Chondrocyte (in vitro differentiated cells): ENCODE measurements at places on chromosomes 16 and 17. TPM values are rescaled to one million over a fixed set of nuclear protein-coding genes. Genes with fewer than 3 reads are reported as not detected.
A peak's percentile ranks its signal among the peaks of the same experiment; 100 is the strongest.

- DNase-seq, result no peak
Observed at GRCh38 chr17:78873519-78874340, 29.3 kb downstream of the CEP295NL start.

PHF12 gene
- 30.2 to 49.2 TPM (median 33.6 TPM) in 3 replicates for total RNA-seq

DNA sequence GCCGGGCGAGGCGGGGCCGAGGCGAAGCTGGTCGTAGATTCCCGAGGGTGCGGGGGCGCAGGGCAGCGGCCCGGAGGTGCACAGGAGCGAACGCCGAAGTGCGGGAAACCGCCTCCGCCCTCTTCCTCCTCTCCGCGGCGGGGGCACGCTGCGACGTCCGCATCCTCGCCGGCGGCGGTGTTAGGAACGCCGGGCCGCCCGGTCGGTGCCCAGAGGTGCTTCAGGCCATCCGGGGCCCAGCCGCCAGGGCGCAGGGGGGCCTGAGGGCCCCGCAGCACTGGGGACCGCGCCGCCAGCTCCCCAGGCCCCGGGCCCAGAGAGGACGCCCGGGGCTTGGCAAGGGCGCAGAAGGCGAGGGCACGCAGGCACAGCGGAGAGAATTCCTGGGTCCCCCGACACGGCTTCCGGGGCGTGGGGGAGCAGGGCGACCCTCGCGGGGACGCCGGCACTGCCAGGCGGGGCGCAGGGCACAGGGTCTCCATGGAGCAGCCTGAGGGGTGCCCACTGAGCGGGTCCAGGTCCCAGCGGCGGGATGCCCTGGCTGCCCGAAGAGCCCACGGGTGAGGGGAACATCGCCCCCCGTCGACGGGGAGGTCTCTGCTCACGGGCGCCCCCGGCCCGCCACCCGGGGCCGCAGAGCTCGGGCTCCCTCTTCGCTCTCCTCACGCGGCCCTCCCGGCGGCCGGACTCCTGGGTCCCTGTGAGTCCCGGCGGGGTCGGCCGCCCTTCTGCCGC lies 576 bp downstream of the EPOP start:
- no peak for DNase-seq

- DNase-seq, result no peak
Observed at GRCh38 chr16:73536931-73537330, 489.0 kb upstream of the ZFHX3 start.

PIPOX gene
- 1.5 to 2.3 TPM (median 2.2 TPM) in 3 replicates for total RNA-seq

DNA sequence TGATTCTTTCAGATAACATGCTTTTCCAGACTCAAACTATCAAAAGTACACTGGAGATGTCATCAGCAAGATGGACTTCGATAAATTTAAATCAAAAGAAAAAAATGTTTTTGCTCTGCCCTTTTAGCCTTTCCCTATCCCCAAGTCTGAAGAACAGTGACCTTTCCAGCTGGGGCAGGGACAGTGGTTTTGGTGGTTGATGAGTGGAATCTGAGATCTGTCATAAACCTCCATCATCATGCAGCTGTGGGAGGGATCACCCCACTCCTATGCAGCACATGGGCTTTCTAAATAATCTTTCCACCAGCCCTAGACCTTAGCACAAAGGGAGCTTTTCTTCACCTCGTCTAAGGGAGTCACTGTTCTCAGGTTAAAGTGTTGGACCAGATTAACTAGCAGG lies 869.5 kb upstream of the SOX9 start:
- no peak for DNase-seq

TEDC2 gene
- 3.9 to 6.5 TPM (median 5.5 TPM) in 3 replicates for total RNA-seq

DNA sequence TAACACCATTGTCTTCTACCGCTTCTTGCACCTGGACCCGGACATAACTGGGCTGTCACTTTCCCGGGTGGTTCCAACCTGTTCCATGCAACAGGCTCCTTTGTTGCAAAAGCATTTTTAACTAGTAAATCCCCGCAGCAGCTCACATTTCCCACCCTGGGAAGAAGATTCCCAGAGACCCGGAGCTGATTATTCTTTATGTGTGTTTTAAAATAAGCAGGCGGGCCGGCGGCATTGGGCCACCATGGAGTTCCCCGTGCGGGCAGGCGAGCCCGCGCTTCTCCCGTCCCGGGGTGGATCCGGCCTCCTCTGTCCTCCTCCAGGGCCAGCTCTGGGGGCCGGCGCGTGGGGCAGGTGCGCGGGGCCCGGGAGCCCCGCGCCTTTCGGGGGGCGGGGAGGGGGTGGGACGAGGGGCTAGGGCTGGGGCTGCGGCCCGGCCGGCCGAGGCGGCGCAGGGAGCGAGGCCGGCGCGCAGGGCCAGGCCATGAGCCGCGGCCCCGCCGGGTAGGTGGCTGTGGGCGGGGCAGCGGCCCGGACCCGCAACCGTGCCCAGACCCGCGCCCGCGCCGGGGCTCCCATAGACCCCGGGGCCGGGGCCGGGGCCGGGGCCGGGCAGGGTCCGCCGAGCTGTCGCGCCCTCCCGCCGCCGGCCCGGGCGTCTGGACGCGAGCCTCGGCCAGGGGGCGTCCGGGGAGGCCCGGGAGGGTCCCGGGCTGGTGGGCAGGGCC lies 1.7 kb downstream of the CRAMP1 start:
- no peak for DNase-seq

KCNG4 gene
- not detected in 3 replicates for total RNA-seq

MYH10 gene
- total RNA-seq, result 211 to 296 TPM (median 284 TPM) in 3 replicates

NPIPB2 gene
- total RNA-seq, result 5.9 to 11.9 TPM (median 6.2 TPM) in 3 replicates

DNA sequence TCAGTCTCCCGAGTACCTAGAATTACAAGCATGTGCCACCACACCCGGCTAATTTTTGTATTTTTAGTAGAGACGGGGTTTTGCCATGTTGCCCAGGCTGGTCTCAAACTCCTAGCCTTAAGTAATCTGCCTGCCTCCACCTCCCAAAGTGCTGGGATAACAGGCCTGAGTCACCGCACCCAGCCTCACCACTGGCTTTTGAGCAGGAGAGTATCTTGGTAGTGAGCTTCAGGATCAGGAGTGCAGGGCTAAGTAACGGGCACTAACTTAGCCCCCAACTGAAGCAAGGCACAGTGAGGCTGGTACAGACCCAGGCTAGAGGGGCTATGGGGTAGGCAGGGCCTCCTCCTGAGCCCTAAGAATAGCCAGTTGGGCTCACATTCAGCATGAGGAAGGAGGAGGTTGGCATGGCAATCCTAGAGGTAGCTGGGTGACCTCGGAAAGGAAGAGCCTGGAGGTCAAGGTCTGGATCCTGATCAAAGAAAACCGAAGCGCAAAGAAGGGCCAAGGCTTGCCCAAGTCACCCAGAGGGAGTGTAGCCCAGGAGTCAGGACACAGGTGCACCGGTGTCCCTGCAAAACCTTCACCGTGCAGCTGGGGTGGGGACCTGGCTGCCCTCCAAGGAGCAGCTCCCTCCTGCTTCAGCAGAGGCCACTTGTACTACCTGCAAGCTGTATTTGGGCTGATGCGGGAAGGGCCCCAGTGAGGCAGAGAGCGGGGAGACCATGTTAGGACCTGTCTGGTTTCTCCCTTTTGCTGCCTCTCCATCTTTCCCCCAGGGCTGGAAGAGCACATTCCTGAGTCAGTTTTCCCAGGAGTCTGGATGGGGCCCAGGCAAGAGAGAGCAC lies 1.3 kb upstream of the ADGRG5 start:
- DNase-seq, result no peak

SLC38A8 gene
- not detected in 3 replicates for total RNA-seq

DNA sequence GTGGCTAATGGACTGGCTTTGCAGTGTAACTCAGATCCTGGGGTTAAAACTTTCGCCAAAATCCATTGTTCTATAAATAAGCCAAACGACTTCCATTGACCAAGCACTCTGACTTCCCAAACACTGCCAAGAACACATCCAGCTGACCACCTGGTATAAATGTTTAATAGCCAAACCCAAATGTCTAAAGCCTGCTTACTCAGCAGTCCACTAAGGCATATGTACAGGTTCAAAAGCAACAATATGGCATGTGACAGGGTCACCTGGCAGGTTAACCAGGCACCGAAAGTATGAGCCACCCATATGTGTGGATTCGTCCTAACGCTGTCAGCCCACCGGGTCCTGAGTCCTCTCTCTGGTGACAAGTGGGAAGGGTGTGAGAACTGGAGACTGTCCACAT lies 2.1 kb downstream of the CSNK1D start:
- no peak for DNase-seq

SDR42E2 gene
- total RNA-seq, result not detected in 3 replicates

KRT20 gene
- not detected in 3 replicates for total RNA-seq

KRTAP9-2 gene
- total RNA-seq, result not detected in 3 replicates

PPP1R27 gene
- total RNA-seq, result not detected in 3 replicates

PRKAR1A gene
- 267 to 300 TPM (median 269 TPM) in 3 replicates for total RNA-seq

POLG2 gene
- 10.3 to 13.1 TPM (median 11.7 TPM) in 3 replicates for total RNA-seq

DNA sequence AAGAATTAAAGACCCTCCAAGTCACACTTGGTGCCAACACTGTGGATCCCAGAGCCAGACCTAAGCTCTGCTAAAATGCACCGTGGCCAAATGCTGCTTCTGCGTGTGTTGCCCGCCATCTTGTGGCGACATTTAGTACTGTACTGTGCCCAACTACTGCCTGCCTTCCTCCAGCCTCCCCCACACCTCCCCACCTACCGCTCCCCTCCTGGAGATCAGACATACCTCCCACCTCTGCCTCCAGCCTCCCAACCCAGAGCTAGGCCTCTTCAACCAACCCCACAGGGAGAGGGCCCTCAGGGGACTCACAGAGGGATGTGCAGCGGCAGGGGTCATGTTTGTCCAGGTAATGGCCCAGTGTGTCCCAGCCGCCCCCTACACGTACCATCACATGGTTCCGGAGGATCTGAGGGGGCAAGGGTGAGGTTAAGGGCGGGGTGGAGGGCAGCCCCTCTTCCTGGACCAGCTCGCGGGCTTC lies 5.5 kb downstream of the GAS2L2 start:
- no peak for DNase-seq

DNA sequence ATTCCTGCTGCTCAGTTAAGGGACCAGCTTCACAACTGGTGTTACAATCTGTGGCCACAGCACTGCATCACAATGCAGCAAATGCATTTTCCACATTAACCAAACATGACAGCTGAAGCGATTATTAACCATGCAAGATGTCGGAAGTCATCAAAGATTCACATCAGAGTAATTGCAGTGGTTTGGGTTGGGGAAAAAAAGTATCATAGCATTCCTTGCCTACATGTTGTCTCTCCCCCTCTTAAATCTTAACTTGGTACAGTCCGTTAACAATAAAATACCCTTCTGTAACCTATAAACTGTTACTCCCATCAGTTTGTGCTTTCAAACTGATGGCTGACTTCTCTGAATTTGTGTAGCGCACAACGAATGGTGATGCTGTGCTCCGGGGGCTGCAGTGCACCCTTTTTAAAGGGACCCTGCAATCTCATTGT lies 51.6 kb downstream of the NUP93 start:
- DNase-seq, result no peak

NFATC3 gene
- total RNA-seq, result 32.2 to 38.0 TPM (median 37.7 TPM) in 3 replicates

- no peak for DNase-seq
Observed at GRCh38 chr16:49635009-49635350, 220.9 kb downstream of the ZNF423 start.

SSTR5 gene
- total RNA-seq, result not detected in 3 replicates

GRCh38 chr16:27254262-27254811 lies 14.2 kb downstream of the NSMCE1 start:
- DNase-seq, result no peak

DNA sequence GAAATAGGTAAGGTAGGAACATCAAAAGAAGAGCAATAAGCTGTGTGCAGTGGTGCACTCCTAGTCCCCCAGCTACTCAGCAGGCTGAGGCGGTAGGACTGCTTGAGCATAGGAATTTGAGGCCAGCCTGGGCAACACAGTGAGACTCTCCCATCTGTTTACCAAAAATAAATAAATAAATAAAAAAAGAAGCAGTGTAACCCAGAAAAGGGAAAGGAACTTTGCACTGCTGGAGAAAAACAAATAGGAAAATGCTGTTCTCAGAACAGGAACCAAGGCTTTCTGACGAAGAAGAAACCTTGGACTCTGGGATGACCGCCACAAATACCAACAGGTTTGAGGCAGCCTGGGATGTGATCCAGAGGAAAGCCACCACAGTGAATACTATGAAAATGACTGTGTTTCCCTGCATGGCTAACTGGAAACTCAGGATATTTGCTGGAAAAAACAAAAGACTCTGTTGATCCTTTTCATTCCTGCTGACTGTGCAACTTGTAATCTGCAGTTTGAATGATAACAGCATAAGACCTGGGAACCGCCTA lies 41.2 kb downstream of the TTC19 start:
- no peak for DNase-seq

NUTF2 gene
- 131 to 147 TPM (median 135 TPM) in 3 replicates for total RNA-seq

DNA sequence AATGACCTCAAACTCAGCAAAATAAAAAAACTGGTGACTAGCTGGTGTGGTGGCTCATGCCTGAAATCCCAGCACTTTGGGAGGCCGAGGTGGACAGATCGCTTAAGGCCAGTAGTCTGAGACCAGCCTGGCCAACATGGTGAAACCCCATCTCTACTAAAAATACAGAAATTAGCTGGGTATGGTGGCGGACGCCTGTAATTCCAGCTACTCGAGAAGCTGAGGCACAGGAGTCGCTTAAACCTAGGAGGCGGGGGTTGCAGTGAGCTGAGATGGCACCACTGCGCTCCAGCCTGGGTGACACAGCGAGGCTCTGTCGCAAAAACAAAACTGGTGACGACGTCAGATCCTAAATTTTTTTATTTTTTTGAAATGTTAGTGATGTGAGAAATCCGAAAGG lies 82.6 kb upstream of the TOB1 start:
- DNase-seq, result peak; percentile 24

DNA sequence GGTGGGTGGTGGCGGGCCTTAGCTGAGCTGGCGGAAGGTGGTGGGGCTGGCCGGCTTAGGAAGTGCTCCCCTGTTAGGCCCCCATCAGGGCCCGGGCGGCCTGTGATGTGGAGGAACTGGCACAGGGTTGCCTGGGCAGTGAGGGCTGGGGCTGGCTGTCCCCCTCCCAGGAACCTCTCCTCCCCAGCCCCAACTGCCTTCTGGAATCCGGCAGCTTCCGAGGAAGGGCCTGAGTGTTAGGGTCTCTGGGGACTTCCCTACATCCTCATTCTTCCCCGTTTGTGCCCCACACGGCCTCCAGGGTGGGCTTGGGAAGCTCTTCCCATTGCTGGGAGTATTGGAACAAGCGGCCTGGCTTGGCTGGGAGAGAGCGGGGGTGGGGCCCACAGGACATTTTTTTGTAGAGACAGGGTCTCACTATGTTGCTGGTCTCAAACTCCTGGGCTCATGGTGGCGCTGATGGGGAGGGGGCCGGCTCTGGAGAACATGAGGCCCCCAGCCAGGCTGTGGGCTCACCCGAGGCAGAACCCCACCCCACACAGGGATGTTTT lies 89.9 kb upstream of the CIBAR2 start:
- no peak for DNase-seq

DNA sequence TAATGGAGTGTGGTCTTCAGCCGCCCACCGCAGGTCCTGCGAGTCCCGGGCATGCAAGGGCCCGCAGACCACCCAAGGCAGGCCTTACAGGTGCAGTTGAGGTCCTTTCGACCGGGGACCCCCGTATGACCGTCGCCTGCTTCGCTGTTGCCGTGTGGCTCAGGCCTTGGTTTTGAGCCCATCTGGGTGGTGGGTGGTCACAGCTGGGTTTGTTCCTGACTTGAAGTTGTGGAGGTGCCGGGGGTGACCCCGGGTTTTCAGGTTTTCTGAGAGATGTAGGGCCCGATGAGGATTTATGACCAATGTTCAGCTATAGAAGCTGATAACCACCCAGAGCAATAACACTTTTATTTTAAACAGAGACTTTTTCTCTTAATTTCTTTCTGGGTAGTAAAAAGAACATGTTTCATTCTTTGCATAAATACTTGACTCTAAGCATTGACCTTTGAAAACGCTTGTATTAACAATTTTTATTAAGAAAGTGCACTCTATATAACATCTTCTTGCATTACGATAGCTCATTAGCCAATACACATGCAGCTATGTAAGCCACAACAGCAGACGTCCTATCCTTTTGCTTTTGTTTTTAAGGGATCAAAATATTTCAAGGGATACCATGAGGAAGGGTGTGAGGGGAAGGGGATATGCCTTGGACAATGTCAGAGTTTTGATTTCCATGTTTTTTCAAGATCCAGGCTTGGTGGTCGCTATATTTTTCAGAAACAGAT lies 1.9 kb downstream of the FOXL1 start:
- DNase-seq, result no peak
